ENCODE measurements at places on chromosomes 1 and 21. TPM values are rescaled to one million over a fixed set of nuclear protein-coding genes. Genes with fewer than 3 reads are reported as not detected.

GRCh38 chr1:155093911-155094621, 15.4 kb downstream of the EFNA3 start:
- no peak for DNase-seq

SPRR2B gene
- not detected for total RNA-seq

- DNase-seq: no peak
Measured at GRCh38 chr1:110505596-110505995, 13.4 kb downstream of the KCNA10 start.

DNA sequence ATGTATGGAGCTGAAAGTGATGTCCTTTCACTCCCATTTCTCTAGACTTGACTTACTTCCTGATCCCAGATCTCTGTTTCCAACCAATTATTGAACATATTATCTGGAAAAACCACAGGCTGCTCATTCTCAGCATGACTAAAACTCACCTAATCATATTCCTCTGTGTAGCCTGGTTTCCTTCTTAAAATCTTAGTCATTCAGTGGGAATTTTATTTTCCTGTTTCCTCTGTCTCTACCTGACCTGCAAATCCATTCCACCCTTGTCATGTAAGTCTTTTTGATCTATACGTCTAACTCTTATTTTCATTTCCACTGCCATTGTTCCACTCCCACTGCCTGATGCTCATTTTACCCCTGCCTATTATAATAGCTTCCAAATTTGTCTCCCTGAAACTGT, 67.9 kb upstream of the APOBEC4 start:
- no peak for DNase-seq

GRCh38 chr1:157137408-157138219, 581 bp downstream of the ETV3 start:
- DNase-seq: peak; percentile 21
